ENCODE measurements at places on chromosomes 11 and 22.
A peak's percentile ranks its signal among the peaks of the same experiment; 100 is the strongest.

DNA sequence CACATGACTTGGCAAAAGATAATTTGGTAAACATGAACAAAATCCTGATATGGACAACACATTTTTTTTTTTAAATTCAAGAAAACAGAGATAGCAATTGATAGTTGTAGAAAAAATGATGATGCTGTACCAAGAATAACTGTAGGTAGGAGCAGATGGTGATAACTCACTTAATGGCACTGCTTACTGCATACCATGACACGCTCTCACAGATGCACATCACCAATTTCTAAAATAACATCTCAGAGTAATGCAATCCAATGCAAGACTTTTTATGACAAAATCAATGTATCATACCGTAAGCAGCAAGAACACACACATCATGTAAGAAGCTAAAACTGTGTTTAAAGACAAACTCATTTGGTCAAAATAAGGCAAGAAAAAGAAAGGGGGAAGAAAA, 96.2 kb downstream of the LARGE2 start:
- no peak for DNase-seq

DNA sequence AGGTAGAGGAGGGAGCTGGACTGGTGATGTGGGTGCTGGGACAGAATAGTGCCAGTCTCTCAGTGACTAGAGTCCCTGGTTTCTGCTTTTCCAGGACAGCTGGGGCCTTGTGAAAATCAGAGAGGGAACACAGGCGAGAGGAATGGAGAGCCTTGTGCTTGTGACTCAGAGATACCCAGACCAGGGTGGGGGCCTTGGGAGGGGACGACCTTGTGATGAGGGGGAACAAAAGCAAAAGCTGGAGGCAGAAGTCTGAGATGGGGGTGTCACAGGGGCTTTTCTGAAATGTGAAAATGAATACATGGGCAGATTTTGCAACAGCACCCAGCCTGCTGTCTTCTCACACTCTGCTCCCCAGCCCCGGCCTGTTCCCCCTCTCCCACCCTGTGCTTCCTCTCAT, 3.4 kb upstream of the NR1H3 start:
- DNase-seq: no peak

DNA sequence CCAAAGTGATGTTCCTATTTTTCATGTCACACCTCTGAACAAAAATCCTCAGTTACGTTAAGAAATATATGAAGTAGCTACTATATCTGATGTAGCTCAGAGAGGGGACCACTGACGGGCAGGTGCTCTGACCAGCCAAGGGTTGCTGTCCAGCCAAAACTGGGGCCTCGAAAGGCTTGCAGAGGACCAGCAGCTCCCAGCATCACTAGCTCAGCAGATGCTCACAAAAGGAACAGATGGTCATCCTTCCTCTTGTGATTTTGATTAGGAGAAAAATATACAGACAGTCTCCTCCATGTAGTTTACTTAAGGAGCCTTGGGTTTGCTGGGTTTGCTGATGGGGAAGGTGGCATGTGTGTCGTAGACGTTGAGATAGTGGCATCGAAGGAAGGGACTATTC, 374.6 kb upstream of the B3GAT1 start:
- DNase-seq: no peak

DNA sequence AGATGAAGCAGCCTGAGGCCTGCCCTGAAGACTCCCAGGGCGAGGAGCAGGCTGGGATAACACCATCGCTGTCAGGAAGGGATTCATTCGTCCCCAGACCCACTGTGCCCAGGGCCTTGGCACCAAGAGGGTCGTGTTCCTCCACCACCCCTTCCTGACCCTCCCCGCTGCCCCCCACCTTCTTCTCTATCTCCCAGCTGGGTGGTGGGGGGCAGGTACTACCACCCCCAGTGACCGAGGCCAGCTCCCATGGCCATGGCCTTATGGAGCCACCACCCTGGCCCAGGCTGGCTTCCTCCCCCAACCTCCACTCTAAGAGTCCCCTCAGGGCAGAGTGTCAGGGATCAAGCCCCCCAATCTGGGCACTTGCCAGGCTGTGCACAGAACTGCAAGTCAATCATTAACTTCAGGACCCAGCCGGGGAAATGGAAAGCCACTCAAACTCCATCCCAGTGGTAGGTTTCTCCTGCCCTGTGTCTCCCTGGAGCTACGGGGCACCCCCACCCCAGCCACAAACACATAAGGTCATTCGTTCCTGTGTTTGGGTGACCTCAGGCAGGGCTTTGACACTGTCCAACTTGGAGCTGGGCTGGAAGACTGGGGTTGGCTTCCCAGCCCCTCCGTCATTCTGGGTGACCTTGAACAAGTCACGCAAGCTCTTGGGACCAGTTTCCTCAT, 33.3 kb upstream of the WNT11 start:
- DNase-seq: no peak

DNA sequence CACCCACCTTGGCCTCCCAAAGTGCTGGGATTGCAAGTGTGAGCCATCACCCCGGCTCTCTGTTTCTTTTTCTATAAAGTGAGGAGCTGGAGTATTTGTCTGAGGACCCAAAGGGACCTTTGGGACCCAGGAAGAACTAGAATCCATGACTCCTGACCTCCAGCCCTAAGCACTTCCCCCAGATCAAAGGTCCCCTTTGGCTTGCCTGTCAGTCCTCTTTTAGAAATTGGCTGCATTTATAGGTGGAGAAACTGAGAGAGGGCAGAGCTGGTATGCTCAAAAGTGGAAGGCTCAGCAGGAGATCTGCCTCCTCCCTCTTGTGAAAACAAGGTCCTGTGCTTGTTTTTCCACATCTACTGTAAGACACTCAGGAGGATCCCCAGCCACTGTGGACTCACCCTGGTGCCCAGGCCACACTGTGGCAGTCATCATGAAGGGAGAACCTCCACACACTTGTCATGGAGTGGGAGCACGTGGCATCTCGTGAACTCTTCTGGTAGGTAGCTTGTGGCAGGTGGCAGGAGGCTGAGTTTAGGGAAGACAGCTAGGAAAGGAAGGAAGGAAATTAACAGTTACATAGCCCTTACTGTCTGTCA, 12.4 kb upstream of the PLEKHA7 start:
- no peak for DNase-seq

GRCh38 chr11:78921509-78921908, 346.8 kb upstream of the NARS2 start:
- DNase-seq: no peak

DNA sequence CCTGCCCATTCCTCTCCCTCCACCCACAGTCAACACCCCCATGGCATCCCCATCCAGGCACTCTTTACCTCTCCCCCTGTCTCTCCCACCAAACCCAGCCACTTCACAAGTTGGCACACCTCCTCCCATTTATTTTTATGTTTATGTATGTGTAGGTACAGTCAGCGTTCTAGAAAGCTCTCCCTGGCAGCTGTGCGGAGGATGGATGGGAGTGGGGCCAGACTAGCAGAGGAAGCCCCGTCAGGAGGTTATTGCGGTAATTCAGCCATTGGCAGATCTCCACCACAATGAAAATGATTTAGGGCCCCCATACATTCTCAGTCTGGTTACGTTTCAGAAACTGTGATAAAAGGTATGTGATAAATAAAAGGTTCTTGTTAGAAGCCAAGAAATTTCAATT, 51.3 kb downstream of the BTG4 start:
- no peak for DNase-seq

DNA sequence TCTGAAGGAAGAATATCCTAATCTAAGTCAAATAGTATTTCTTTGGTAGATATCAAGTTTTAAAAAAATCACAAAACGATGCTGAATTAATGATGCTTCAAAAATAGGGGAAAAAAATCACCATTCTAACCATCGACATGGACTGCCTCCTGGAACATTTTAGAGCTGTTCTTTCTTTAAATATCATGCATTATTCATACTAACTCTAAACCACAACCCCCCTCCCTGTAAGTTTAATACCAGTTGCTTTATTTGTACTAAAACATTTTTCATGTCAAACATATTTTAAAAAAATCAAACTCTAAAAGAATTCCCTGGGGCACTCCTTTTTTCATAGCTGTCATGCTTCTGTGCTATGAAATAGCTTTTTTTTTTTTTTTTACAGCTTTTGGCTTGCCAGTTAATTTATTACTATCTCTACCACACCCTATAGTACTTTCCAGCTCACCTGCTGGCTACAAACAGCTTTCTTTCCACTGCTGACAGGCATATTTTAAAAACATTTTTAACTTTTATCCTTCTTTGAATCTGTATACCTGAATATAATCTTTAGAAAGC, 256.9 kb downstream of the SOX6 start:
- no peak for DNase-seq

- no peak for DNase-seq
Observed at GRCh38 chr11:70604221-70604620, 205.9 kb downstream of the CTTN start.

DNA sequence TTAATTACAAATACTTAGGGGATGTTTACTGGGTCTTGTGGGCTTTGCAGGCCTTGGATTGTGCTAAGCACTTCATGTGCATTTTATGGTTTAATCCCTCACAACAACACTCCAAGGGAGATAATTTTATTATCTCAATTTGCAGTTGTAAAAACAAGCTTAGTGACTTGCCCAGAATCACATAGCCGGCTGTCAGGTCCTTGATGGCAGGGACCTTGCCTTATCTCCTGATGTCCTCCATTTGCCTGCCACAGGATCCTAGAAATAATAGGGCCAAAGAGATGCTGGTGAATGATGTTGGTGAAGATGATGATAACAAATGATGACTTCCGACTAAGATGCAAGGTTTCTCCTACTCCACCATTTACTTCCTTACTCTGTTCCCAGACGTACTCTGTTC, 385.4 kb downstream of the TMEM135 start:
- no peak for DNase-seq

DNA sequence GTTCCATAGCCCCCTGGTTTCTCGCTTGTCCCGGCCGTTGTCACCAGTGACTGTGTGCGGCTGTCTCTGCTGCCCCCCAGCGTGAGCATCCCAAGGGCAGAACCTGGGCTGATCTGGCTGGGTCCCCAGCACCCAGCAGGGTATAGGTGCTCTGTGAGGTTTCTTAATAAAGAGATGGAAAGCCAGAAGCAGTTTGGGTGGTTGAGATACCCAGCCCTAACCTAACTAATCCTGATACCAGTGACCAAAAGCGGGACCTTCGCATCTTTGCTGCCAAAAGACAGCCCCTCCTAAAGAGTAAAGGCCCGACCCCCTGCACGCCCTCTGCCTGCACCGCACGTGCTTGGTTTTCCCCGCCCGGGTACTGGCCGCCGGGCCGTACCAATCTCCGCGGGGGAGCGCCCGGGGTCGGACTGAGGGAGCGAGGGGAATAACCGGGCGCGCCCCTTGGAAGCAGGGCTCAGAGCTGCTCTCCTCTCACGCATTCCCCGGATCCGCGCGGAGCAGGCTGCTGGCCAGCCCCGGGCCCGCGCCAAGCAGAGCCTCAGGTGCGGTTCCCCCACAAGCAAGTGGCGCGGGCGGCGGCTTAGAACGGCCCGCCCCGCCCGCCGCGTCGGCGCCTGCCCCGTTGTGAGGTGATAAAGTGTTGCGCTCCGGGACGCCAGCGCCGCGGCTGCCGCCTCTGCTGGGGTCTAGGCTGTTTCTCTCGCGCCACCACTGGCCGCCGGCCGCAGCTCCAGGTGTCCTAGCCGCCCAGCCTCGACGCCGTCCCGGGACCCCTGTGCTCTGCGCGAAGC, at the start of gene DGAT2:
Gene DGAT2 (plus strand): TSS at position 667 of the 797 bp plus-strand sequence. CDS start 214 bp downstream, outside the sequence.
- peak; percentile 36 for DNase-seq

DNA sequence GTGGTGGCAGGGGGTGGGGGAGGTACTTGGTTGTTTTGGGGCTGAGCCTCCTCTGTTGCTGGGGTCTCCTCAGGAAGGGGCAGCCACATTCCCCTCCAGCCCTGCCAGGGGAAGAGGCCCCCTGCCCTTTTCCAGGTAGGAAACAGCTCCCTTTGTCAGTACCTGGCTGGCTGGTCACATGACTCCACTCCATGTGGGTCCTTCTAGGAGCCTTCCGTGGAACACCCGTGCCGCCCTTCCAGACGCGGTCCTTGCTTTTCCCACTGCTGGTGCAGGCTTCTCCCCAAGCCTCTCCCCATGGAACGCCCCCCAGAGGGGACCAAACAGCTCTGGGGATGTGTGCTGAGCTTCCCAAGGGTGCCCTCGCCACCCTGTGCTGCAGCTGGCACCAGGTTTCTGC, 19.9 kb downstream of the IFT27 start:
- DNase-seq: no peak

- peak; percentile 29 for DNase-seq
Observed at GRCh38 chr11:104968355-104968855, at the start of gene CASP4. TSS of gene CASP4 (minus strand) at chr11:104968574. CDS start at chr11:104968525, 49 bp downstream.

- no peak for DNase-seq
Observed at GRCh38 chr11:19838994-19839768, 126.5 kb downstream of the NAV2 start.

- no peak for DNase-seq
Observed at GRCh38 chr11:72378704-72379383, 55.5 kb downstream of the CLPB start.

- no peak for DNase-seq
Observed at GRCh38 chr11:33959855-33960400, 68.1 kb upstream of the LMO2 start.

GRCh38 chr11:116700586-116701220, 72.1 kb downstream of the BUD13 start:
- DNase-seq: no peak

DNA sequence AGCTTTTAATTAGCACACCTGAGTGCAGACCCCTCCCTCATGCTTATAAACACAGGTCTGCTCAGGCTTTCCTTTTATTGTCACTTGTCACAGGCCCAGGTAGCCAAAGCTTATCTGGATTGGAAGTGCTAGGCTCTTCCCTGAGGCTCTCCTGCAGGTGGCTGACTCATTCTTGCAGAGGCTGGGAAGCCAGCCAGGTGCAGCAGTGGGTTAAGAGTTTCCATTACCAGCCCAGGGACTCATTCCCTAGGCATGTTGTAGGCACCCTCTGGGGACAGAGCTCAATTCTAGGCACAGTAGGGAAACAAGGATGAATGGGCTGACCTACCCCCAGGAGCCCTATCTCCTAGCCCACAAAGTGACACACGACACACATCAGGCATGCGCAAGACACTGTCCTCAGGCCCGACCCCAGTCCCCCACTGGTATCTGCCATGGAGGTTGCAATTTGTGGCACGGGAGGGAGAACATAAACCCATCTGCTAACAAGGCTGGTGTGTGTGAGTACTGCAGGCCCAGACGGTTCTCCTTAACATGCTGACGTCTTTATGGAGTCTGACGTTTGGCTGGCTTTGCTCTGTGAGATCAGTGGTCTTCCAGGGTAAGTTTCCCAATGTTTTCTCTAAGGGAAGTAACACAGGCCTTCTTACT, 94.2 kb downstream of the ABTB2 start:
- peak; percentile 17 for DNase-seq

- DNase-seq: no peak
Observed at GRCh38 chr11:117166491-117166890, 12.1 kb upstream of the SIDT2 start.

- DNase-seq: no peak
Observed at GRCh38 chr22:49738566-49738965, 89.1 kb downstream of the BRD1 start.

GRCh38 chr22:37982938-37983859, 1.2 kb downstream of the SOX10 start:
- no peak for DNase-seq

GRCh38 chr11:42840860-42841259, 470.9 kb upstream of the API5 start:
- DNase-seq: no peak

DNA sequence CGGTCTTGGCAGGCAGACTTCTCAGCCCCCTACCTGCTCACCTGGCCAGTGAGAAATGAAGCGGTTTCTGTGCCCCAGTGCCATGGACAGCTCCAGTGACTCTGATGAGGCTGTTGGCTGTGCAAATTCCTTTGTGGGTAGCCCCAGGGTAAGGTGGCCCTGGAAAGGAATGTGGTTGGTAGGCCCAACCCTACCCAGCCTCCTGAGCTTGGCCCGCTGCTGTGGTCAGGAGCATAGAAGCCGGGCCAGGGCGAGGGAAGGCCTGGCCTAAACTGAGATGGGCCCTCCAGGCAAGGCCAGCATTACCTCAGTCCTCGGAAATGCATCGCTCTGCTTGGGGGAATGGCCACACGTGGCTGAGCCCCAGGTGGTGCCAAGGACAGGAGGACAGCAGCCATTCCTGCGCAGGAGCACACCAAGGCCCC, 16.9 kb downstream of the DAGLA start:
- DNase-seq: no peak
